GM12864 (cell line): ENCODE measurements at places on chromosomes 6 and 20.

GRCh38 chr6:163952005-163952404 lies 537.5 kb downstream of the QKI start:
- DNase-seq, result no peak

DNA sequence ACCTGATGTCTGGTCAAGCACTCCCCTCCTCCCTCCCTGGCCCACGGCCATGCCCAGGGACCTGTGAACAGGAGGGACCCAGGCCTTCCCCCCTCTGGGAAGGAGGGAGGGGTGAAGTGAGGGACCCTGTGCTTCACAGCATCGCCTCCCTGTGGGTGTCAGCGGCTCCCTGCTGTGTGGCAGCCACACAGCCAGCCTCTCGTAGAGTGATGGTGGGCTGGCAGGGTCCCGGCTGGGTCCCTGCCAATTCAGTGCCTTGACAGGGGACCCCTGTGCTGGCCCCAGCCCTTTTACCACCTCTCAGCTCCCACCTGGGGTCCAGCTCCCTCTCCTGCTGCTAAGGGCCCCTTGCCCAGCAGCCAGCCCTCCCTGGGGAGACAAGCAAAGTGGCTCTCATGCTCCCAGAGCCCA lies 31.3 kb upstream of the GRM4 start:
- no peak for DNase-seq

DNA sequence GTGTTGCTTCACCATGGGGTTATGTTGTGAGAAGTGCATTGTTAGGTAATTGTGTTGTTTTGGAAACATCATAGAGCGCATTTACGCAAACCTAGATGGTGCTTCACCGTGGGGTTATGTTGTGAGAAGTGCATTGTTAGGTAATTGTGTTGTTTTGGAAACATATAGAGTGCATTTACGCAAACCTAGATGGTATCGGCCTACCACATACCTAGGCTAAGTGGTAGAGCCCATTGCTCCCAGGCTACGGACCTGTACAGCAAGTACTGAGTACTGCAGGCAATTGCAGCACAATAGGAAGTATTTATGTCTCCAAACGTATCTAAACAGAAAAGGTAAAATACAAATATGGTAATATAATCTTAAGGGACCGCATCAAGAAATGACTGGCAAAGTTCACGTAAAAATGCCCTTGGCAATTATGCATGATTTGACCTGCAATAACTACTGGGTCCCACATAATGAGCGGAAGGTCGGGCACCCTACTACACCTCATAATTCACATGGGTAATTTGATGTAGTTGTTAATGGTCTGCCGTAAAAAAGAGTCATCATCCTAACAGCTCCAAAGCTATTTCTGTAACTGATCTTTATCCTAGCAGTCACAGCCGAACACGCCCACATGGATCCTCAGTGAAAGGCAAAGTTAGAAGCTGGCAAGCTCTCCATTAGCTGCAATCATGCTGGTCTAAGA lies 76.0 kb downstream of the RSPH3 start:
- no peak for DNase-seq

- DNase-seq, result no peak
These were observed 81.0 kb downstream of the TMEM170B start for GRCh38 chr6:11618533-11618932.

DNA sequence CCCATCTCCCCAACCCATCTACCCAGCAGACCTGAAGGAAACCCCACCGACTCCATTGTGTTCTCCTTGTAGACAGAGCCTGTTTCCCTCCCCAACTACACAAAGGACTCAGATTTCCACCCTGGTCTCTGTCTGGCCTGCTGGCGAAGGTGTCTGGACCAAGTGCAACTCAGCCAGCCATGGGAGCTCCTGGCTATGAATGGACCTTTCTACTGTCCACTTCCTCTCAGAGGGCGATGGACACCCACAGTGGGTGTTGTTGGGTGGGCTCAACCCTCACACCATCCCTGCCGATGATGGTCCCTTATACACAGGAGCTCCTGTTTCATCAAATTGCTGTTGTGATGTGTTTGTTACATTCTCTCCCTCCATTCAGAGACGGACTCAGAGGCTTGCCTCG lies 112.5 kb upstream of the PHACTR3 start:
- no peak for DNase-seq

GRCh38 chr6:2731281-2731909 lies 19.3 kb downstream of the MYLK4 start:
- DNase-seq, result no peak
